ENCODE measurements at places on chromosomes 11 and 22.

- no peak for DNase-seq
These were observed 143.4 kb downstream of the CRYBB2 start for GRCh38 chr22:25362883-25363240.

DNA sequence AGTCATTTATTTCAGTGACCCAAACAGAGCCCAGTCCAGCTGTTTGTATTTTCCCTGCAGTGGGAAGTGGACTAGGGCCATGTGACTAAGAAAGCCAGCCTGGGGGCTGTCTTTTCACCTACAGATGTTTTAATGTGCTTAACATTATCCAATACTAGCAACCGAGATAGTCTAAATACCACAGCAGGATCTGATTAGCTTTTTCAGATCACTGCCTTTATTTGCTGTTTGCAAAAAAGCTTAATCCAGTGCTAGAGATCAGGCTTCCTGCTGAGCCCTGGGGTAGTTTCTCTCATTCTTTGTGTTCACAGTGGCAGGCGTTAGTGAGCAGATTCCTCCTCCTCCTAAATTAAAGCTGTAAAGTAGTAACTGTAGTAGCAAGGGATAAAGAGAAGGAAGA lies 35.0 kb downstream of the ZC3H12C start:
- DNase-seq: no peak

DNA sequence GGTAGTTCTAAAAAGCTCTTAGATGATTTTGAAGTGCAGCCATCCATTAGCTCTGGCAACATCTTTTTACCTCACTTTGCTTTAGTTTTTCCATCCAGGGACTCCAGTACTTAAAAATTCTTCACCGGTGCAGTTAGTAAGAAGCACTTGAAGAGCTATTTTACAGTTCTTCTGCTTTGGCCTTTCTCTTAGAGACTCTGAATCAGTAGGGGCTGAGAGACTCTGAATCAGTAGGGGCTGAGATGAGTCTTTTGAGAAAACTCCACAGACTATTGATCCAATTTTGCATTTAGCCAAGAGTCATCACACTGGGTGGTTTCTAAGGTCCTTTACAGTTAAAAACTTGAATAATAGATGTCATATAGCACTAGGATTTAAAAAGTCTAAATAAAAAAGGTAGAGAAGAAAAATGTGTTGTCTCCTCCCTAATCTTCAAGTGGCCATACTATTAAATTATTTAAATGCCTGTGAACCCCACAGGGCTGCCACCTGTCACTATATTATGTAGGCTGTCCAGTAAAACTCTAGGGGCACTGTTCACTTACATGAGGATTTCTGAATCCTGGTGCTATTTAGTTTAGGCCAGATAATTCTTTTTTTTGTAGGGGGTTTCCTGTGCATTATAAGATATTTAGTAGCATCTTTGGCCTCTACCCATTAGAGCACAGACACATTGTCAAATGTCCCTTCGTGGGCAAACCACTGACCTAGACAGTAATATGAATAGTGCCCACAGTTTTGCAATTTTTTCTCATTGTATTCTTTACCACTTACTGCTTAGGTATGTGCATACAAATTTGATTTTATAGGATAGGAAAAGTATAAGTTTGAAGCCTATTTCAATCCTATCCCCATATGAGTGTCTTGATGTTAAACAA lies 26.3 kb upstream of the HIKESHI start:
- no peak for DNase-seq

DNA sequence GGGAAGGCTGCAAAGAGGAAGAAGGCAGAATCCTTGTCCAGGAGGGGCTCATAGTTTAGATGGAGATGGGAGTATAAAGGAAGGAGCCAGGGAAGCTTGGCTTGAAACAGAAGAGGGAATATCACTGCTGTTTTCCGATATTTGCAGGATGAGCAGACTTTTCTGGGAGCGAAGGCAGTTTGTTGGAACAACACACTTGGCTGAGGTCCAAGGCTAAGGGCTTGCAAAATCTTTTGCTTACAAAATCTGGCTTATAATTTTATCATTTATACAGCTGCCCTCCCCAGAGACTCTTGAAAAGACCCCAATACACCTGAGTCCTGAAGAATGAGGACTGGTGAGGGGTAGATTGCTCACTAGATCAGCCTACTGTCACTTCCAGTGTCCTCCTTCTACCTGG lies 174.8 kb downstream of the NELL1 start:
- DNase-seq: no peak

GRCh38 chr11:86726118-86726753 lies 53.8 kb upstream of the ME3 start:
- no peak for DNase-seq

DNA sequence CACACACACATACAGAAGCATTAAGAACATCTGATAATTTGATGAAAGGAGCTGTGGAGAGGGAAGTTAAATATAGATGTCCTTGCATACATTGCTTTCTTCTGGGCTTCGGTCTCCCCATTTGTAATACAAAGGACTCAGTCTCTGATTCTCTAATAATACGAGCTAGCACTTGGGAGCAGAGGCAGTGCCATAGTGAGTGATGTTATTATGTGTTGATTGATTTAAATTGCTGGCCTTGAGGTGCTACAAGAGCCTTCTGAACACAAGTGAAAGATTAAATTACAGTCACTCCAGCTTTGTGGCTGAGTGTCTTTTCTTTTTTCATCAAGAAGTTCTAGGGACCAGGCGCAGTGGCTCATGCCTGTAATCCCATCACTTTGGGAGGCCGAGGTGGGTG lies 61.5 kb upstream of the HMGXB4 start:
- no peak for DNase-seq
